Activated CD4-positive, alpha-beta T cell treated with anti-CD3 and anti-CD28 coated beads for 1 hour (primary cell): ENCODE measurements at places on chromosomes 5 and 9.

- no peak for DNase-seq
These were observed 2209.2 kb downstream of the MAT2B start for GRCh38 chr5:165714598-165714997.

DNA sequence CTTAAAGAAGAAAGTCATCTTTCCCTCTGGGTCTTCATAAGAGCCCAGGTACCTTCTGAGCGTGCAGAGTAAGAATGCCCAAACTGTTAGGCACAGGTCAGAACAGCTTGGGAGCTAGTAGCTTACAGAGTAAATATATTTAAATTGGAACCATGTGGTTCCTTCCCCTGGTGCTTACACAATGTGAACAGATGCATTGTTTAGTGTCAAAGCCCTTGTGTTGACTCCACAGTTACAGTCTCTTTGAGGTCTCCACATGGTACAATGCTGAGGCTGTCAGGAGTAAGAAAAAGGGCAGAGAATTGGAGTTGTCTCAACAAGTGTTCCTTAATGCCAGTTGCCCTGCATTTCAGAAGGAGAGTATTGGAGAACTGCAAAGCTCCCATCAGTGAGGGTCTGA is 188.5 kb downstream of the PAPPA start:
- no peak for DNase-seq

GRCh38 chr5:57658018-57658417 is 175.4 kb upstream of the ACTBL2 start:
- no peak for DNase-seq

- no peak for DNase-seq
These were observed 137.7 kb downstream of the CNTLN start for GRCh38 chr9:17272536-17272935.

- no peak for DNase-seq
These were observed 11.8 kb upstream of the JAK2 start for GRCh38 chr9:4973246-4973645.

DNA sequence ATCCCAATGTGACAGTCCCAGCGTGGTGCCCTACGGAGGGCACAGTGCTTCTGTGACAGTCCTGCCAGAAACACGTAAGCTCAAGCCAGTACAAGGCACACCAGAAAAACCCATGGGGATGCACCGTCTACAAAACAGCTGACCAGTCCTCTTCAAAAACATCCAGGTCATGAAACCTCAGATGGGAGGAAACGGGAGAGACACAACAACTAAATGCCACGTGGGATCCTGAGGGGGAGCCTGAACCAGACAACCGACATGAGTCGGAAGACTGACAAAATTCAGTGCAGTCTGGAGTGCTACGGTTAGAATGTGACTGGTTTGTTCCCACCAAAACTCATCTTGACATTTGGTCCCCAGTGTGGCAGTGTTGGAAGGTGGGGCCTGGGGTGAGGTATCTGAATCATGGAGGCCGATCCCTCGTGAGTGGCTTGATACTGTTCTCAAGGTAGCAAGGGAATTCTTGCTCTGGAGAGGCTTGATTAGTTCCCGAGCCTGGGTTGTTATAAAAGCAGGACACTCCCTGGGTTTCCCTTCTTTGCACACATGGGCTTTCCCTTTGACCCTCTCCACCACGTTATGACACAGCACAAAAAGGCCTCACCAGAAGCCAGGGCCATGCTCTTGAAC is 55.4 kb downstream of the ADAMTS2 start:
- DNase-seq: no peak

DNA sequence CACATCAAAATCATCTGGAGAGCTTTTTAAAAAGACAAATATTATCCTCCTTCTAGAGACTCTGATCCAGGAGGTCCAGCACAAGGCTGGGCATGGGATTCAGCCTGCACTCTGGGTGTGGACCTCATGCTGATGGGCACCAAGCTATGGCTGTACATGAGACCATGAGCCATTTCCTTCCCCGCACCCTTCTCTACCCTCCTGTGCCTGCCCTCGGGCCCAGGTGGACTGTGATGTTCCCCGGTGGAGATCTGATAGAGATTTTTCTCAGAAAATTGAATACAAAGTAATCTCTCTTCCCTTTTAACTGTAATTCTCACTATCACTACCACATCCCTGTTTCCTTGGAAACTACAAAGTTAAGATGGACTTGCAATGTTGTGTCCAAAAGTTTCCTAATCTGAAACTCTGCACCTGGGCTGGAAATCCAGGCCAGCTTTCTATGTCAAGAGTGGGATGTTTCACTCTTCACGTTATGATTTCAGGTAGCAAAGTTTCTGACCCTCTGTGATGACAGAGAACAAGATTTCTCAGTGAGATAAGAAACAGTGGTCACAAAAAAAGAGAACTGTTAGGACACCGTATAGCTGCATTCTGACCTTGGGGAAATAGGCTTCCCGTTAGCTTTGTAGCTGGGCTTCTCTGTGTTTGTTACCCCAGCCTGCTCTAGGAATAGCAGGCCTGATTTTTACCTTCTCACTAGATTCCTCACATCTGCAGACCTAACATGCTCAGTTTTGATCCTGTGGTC is 11.5 kb downstream of the SFXN1 start:
- DNase-seq: no peak

DNA sequence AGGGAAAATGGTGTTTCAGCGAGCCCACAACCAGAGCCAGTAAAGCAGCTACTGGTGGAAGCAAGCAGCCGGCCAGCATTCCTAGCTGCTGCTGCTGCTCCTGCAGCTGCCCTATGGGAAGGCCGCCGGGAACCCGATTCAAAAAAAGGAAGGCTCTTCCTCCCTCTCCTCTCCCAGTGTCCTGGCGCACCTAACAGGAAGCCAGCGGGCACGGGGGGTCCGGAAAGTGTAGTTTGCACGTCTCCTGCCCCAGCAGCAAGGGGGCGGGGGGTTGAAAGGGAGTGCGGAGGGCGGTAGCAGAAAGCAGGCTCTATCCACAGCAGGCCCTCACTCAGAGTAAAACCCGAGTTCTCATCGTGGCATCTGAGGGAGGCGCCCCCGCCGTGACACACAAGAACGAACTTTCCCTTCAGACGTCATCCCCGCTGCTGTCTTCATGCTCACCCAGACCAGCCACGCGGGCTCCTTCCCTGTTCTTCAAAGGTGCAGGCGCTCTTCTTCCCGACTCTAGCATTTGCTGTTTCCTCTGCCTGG is 16.5 kb downstream of the GRXCR2 start:
- no peak for DNase-seq

GRCh38 chr9:13674926-13675637 is 395.6 kb upstream of the MPDZ start:
- DNase-seq: no peak

- no peak for DNase-seq
These were observed 167.5 kb downstream of the TLE1 start for GRCh38 chr9:81521892-81522291.
